ENCODE measurements at places on chromosomes 5 and 9.

- H3K4me1 ChIP-seq: peaks cover 6% of the 10 kb centered on the region
- no peak overlapping the region for H3K4me3 ChIP-seq
- H3K27ac ChIP-seq: no peak overlapping the region
- no peak for DNase-seq
These were observed 14.5 kb upstream of the CAMSAP1 start for GRCh38 chr9:135921749-135922310.

GRCh38 chr5:2451100-2451499 is 300.4 kb downstream of the IRX2 start:
- DNase-seq: no peak
- no peaks in the 10 kb centered on the region for H3K4me1 ChIP-seq
- H3K27me3 ChIP-seq: no peaks in the 10 kb centered on the region
- H3K4me3 ChIP-seq: no peak overlapping the region

GRCh38 chr5:141326088-141326854 is 4.0 kb upstream of the PCDHGA1 start:
- DNase-seq: peak; percentile 4
- H3K27ac ChIP-seq: no peak overlapping the region
- H3K4me3 ChIP-seq: no peak overlapping the region
- no peaks in the 10 kb centered on the region for H3K36me3 ChIP-seq
- H3K27me3 ChIP-seq: no peaks in the 10 kb centered on the region
- H3K4me1 ChIP-seq: no peaks in the 10 kb centered on the region

GRCh38 chr9:137765536-137765935 is 112.0 kb upstream of the CACNA1B start:
- H3K27ac ChIP-seq: no peak overlapping the region
- H3K4me3 ChIP-seq: no peak overlapping the region
- DNase-seq: no peak
- no peaks in the 10 kb centered on the region for H3K4me1 ChIP-seq

DNA sequence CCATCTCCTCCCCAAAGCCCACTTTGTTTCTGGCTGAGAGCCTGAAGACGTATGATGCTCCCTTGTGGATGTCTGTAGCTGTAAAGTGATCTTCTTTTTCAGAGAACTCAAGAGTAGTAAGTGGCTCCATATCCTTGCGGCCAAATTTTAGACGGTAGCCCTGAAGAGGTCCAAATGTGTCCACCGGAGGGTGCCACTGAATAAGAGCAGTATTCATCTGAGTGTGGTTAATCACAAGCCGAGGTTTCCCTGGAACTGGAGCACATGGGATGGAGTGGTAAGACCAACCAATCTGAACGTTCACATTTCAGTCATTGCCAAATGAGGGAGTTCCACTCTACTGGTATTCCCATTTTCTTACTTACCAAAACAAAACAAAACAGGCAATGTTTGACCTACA is 686.5 kb upstream of the DMAC1 start:
- H3K4me1 ChIP-seq: no peaks in the 10 kb centered on the region
- no peak overlapping the region for H3K4me3 ChIP-seq
- H3K36me3 ChIP-seq: no peaks in the 10 kb centered on the region
- no peak overlapping the region for H3K27ac ChIP-seq
- no peak for DNase-seq
- H3K27me3 ChIP-seq: no peaks in the 10 kb centered on the region

DNA sequence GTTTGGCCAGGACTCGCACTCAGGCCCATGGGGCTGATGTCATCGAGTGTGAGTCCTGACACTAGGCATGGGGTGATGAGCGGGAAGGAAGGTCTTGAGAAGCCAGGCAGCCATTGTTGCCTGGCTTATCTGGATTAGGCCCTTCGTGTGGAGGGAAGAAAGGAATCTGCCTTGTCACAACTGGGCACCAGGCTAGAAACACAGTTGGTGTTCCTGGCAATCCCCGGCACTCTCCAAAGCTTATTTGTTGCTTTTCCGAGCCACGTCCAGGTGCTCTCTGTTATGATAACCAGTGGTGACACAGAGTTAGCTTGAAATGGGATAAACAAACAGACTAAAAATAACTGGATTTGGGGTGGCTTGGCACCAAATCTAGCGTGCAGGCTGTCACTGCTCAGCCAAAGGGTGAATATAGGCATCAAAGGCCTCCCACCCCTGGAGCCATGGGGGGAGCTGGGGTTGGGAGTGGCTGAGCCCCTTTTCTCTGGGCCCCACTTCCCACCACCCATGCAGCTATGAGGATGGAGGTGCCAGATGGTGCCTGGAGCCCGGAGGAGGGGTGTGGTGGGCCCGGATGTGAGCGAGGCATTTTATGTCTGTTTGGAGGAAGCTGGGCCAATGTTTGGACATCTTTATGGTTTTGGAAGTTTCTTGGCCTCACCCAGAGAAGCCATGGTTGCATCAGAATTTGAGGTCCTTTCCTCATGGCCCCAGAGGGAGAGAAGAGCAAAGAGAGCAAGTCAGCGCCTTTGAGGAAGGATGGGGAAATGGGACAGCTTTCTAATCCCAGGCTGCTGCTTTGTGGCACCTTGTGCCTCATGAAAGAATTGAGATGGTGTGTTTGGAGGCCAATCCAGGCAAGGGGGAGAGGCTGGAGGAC is 98.0 kb upstream of the PITX1 start:
- no peak overlapping the region for H3K4me3 ChIP-seq
- H3K27me3 ChIP-seq: no peaks in the 10 kb centered on the region
- H3K36me3 ChIP-seq: no peaks in the 10 kb centered on the region
- H3K4me1 ChIP-seq: peaks cover 31% of the 10 kb centered on the region

DNA sequence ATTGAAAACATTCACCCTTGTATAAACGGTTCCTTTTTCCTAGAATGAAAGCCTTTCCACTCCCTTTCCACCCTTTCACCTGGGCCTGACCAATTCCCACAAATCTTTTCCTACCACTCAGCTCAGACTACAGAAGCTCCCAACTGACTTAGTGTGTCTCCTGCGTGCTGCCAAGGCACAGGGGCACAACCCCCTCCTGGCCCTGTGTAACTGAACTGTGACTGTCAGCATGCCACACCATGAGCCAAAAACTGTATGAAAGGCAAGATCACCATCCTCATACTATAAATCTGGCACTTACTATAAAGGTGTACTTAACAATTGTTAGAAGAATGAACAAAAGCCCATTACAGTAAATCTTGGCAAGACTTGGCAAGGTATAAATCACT is 11.5 kb downstream of the NOL8 start:
- H3K27ac ChIP-seq: no peak overlapping the region
- no peak for DNase-seq
- peaks cover 47% of the 10 kb centered on the region for H3K36me3 ChIP-seq
- no peaks in the 10 kb centered on the region for H3K27me3 ChIP-seq
- H3K4me3 ChIP-seq: no peak overlapping the region

GRCh38 chr5:180281706-180282105 is 10.2 kb downstream of the MAPK9 start:
- no peak for DNase-seq
- peaks cover 11% of the 10 kb centered on the region for H3K4me1 ChIP-seq
- peaks cover 39% of the 10 kb centered on the region for H3K36me3 ChIP-seq
- no peak overlapping the region for H3K4me3 ChIP-seq

DNA sequence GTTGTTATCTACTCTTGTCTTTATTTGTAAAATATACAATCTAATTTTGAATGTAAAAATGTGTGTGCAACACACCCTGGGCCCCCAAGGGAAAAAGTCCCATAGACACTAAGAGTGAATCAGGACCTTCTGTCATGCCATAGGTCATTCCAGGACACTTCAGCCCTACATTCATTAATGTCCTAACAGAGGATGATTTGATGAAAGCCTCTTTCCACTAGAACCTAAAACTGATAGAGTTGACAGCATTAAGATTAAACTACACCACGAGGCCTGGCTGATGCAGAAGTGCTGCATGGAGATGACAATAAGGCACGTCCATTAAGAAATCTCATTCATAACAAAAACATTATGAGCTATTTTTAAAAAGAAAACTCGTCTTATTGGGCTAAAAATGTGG is 46.2 kb downstream of the FRMD3 start:
- no peak overlapping the region for H3K27ac ChIP-seq
- H3K36me3 ChIP-seq: no peaks in the 10 kb centered on the region
- DNase-seq: no peak
- no peaks in the 10 kb centered on the region for H3K27me3 ChIP-seq
- H3K4me1 ChIP-seq: no peaks in the 10 kb centered on the region
- no peak overlapping the region for H3K4me3 ChIP-seq

- H3K27ac ChIP-seq: no peak overlapping the region
- no peak for DNase-seq
- H3K4me3 ChIP-seq: no peak overlapping the region
- H3K27me3 ChIP-seq: no peaks in the 10 kb centered on the region
- H3K36me3 ChIP-seq: no peaks in the 10 kb centered on the region
These were observed 62.9 kb downstream of the ZNF354C start for GRCh38 chr5:179123109-179123426.

DNA sequence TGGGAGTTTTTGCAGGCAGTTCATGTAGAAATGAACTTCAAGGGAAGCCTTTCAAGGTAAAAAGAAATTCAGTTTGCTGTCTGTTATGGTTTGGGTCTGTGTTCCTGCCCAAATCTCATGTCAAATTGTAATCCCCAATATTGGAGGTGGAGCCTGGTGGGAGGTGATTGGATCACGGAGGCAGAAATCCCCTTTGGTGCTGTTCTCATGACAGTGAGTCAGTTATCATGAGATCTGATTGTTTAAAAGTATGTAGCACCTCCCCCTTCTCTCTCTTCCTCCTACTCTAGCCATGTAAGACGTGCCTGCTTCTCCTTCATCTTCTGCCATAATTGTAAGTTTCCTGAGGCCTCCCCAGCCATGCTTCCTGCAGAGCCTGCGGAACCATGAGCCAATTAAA is 341.4 kb downstream of the ARHGEF28 start:
- H3K4me1 ChIP-seq: no peaks in the 10 kb centered on the region
- H3K4me3 ChIP-seq: no peak overlapping the region
- no peak overlapping the region for H3K27ac ChIP-seq
- no peak for DNase-seq
- no peaks in the 10 kb centered on the region for H3K27me3 ChIP-seq

- H3K27ac ChIP-seq: peak overlapping the region; percentile 18
- no peak overlapping the region for H3K4me3 ChIP-seq
- peak; percentile 54 for DNase-seq
- H3K27me3 ChIP-seq: no peaks in the 10 kb centered on the region
These were observed 14.3 kb downstream of the FBXO38 start for GRCh38 chr5:148397968-148398595.

DNA sequence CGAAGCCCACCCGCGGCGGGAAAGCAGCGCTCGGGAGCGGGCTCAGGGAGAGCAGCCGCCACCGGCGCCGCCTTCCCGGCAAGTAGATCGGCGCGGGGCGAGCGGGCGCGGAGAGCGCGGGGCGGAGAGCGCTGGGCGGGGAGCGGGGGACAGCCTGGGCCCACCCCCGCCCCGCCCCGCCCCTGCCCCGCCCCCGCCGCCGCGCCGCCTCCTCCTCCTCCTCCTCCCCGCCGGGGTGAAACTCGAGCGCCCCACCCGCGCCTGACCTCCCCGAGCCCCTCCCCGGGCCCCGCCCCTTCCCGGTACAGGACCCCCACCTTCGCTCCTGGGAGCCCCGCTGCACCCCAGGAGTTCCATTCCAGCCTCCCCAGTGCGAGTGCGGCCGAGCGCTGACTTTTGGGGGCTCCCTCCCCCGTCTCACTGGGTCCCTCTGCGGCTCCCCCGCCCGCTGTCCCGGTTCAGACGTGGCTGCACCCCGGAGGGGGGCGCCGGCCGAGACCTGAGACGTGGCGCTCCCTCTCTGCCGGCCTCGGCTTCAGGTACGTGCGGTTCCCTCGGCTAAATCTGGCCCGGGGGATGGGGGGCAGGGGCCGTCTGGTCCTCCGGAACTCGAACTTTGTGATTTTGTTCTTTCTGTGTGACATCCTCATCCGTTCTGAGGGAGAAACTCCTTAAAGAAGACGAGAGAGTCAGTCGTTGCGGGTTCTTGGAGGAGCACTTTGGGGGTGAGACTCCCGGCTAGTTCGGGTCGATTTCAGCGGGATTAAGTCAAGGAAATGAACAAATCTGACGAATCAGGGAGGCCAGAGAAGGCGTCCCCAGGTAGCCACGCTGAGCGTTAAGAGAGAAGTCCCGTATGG is at the start of gene SEMA5A:
TSS of gene SEMA5A (minus strand) at position 84 of the 860 bp plus-strand sequence. CDS start 166,129 bp downstream, outside the sequence.
- H3K4me1 ChIP-seq: peaks cover 9% of the 10 kb centered on the region
- peak within 1 kb of the TSS; percentile 76 for H3K4me3 ChIP-seq
- H3K36me3 ChIP-seq: no peaks in the 10 kb centered on the region
- H3K27me3 ChIP-seq: no peaks in the 10 kb centered on the region
- H3K27ac ChIP-seq: no peak within 1 kb of the TSS

DNA sequence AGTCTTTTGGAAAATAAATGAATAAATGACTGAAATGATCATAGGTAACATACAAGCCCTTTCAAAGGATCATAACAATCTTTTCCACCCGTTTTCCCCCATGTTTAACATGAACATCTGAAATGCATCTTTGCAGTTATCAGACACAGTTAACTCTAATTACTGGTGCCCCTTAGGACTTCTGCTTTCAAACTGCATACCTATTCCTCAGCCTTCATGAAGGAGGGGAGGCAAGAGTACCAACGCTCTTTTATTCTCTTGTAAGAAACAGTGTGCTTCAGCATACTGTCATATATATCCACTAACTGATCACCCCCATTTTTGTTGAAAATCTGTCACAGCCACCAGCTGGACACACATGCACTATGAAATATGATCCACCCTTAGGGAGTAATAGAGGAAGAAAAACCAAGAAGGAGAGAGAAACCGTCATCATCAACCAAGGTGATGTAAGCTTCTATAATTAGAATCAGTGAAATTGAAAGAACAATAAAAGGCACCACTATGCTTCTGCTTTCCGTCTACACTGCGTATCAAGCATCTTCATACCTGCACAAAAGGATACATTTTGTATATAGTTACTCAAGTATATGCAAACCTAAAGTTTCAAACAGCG is 98.7 kb downstream of the RAPGEF6 start:
- no peak overlapping the region for H3K27ac ChIP-seq
- H3K4me1 ChIP-seq: peaks cover 14% of the 10 kb centered on the region
- DNase-seq: no peak
- H3K27me3 ChIP-seq: no peaks in the 10 kb centered on the region
- no peaks in the 10 kb centered on the region for H3K36me3 ChIP-seq
- no peak overlapping the region for H3K4me3 ChIP-seq

GRCh38 chr5:111532886-111533582 is 20.7 kb upstream of the STARD4 start:
- H3K4me3 ChIP-seq: no peak overlapping the region
- no peaks in the 10 kb centered on the region for H3K27me3 ChIP-seq
- H3K36me3 ChIP-seq: no peaks in the 10 kb centered on the region
- no peak for DNase-seq

DNA sequence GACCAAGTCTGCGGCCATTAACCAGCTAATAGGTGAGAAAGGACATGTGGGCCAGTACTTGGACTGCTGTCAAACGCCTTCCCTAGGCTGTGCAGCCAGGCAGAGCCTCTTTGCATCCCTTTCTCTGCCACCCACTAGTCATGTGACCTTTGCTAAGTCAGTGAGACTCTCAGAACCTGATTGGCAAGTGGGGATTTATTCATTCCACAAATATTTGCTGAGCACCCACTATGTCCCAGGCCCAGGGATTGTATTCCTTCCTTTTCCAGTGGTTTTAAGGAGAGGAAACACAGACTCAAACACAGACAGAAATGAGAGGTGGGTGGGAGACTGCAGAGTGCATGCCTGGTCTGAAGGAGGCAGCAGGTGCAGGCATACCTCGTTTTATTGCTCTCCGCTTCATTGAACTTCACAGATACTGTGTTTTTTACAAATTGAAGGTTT is 71.6 kb upstream of the GALNT10 start:
- no peak overlapping the region for H3K27ac ChIP-seq
- H3K27me3 ChIP-seq: no peaks in the 10 kb centered on the region
- H3K4me3 ChIP-seq: no peak overlapping the region
- DNase-seq: peak; percentile 83
- H3K4me1 ChIP-seq: peaks cover 15% of the 10 kb centered on the region

Measured in PC-3 (cell line).